ENCODE measurements at places on chromosomes 12 and 14. TPM values are rescaled to one million over a fixed set of nuclear protein-coding genes. Genes with fewer than 3 reads are reported as not detected.

The SUSD6 gene
- 5.7 TPM for total RNA-seq

The PRPH gene
- 0.46 TPM for total RNA-seq

The RILPL2 gene
- total RNA-seq, result 6.8 TPM

The CD163L1 gene
- total RNA-seq, result 0.28 TPM

The DAO gene
- total RNA-seq, result not detected

The LHX5 gene
- not detected for total RNA-seq

The MYH6 gene
- not detected for total RNA-seq

The OLR1 gene
- total RNA-seq, result 3.1 TPM

The NTF3 gene
- 0.09 TPM for total RNA-seq

The NEUROD4 gene
- not detected for total RNA-seq
